ENCODE measurements at places on chromosomes 1 and 21. TPM values are rescaled to one million over a fixed set of nuclear protein-coding genes. Genes with fewer than 3 reads are reported as not detected.
A peak's percentile ranks its signal among the peaks of the same experiment; 100 is the strongest.

The SYNC gene
- 141 TPM for total RNA-seq

The LCE2B gene
- total RNA-seq = not detected

The FCER1A gene
- not detected for total RNA-seq

The CD1D gene
- total RNA-seq = not detected

The IBA57 gene
- 16.9 TPM for total RNA-seq

The CA14 gene
- total RNA-seq = not detected

The WNT9A gene
- 0.99 TPM for total RNA-seq

The RNF186 gene
- not detected for total RNA-seq

The CACHD1 gene
- total RNA-seq = 11.6 TPM

The TACSTD2 gene
- total RNA-seq = 0.36 TPM

The TSTD1 gene
- not detected for total RNA-seq

The RABGAP1L gene
- total RNA-seq = 154 TPM

The NUCKS1 gene
- total RNA-seq = 253 TPM

The POGZ gene
- total RNA-seq = 22.6 TPM

GRCh38 chr1:77089756-77090155 lies 129.5 kb downstream of the PIGK start:
- DNase-seq = no peak

DNA sequence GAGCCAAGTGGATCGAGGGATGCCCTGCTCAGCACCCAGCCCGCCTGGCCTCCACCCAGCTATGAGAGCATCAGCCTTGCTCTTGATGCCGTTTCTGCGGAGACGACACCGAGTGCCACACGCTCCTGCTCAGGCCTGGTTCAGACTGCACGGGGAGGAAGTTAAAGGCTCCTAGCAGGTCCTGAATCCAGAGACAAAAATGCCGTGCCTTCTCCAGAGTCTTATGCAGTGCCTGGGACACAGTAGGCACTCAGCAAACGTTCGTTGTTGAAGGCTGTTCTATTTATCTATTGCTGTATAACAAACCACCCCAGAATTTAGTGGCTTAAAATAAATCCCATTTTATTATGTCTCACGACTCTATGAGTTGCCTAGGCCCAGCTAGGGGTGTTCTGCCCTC lies 6.8 kb upstream of the BSND start:
- no peak for DNase-seq

- DNase-seq = no peak
Observed at GRCh38 chr1:34929497-34929852, at the start of gene DLGAP3. Gene DLGAP3 (minus strand): TSS chr1:34929650. CDS start chr1:34905383, 24,267 bp downstream.

DNA sequence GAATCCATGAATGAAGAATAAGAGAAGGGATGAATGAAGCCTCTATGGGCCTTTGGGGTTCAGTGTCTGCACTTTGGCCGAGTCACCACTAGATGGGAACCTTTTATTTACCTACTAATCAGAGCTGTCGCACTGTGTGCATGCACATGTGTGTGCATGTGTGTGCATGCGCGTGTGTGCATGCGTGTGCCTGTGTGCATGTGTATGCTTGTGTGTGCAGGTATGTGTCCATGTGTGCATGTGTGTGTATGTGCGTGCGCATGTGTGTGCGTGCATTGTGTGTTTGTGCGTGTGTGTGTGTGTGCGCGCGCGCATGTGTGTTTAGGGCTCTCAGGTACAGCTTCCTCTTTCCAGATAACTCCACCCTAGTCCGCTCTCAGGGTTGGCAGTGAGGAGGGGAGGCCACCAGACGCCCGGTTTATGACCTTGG lies 20.4 kb upstream of the UBXN10 start:
- DNase-seq = no peak

- no peak for DNase-seq
Observed at GRCh38 chr1:28118640-28119307, 30.4 kb upstream of the EYA3 start.

- peak; percentile 70 for DNase-seq
Observed at GRCh38 chr1:16013220-16013907, 4.5 kb downstream of the HSPB7 start.

DNA sequence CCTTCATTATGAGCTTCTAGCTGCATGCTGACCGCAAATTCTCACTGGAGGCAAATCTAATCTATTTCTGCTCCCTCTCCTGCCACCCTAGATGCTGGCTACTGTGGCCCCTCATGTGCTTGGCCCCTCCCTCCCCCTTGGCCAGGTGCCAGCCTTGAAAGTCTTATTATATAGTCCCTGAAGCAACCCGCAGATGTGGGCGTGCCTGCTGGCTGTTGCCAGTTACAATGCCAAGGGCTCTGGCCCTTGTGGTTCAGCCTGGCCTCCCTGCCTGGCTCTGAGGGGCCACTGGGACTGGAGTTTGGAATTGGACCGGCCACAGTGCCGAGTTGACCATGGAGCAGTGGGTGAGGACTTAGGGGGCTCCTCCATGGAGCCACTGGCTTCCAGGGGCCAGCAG lies 78.9 kb upstream of the ACTRT2 start:
- no peak for DNase-seq

DNA sequence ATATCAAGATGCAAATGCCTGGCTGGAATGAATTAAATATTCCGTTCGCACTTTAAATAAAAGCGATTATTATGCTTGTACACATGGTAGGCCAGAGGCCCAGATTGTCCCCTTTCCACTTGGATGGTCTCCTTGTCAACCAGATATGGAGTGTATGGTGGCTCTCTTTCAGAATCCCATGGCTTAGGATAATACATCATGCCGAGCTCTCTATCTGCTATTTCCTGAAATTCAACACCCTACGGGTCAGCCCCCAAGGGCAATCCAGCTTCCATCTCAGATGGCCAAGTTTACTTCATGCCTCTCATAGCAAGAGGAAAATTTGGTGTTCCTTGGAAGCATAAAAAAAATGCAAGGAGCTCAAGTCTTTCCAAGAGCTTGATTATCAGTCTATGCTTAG lies 25.4 kb upstream of the FMO1 start:
- peak; percentile 54 for DNase-seq

DNA sequence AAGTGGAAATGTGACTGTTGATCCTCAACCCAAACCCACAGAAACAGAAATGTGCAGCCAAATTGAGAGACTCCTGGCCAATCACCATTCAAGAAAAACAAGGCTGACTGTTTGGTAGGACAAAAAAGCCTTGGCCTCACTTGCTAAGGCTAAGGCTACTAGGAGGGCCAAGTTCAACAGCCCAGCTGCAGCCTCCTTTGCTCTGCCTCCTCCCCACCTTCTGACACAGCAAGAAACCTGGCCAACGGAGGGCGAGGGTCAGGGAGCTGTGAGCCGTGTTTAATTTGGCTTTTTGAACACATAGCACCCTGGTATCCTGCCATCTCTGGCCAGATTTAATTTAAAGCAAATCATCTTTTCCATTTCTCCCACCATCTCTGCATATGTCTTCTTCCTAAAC lies 165.8 kb upstream of the RAB4A start:
- no peak for DNase-seq

- peak; percentile 27 for DNase-seq
Observed at GRCh38 chr1:6273380-6273891, 12.5 kb upstream of the GPR153 start.

DNA sequence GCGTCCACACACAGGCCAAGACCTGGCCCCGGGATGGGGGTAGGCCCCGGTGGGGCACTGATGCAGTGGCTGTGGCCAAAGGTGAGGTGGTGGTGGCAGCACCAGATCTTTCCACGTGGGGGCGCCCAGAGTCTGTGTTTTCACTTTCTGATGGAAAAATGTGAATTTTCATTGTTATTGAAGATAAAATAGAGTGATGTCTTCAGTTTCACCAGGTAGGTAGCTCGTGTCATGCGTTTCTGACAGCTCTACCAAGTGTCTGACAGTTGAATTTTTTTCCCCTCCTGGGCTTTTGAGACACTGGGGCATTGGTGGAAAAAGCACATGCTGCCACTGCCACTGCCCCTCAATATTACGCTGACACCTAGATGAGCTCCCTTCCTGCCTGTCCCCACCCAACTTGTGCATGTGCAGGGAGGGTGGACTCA lies 40.0 kb upstream of the MAGOH start:
- DNase-seq = peak; percentile 38

GRCh38 chr1:20846461-20847374 lies 59.6 kb upstream of the HP1BP3 start:
- no peak for DNase-seq

DNA sequence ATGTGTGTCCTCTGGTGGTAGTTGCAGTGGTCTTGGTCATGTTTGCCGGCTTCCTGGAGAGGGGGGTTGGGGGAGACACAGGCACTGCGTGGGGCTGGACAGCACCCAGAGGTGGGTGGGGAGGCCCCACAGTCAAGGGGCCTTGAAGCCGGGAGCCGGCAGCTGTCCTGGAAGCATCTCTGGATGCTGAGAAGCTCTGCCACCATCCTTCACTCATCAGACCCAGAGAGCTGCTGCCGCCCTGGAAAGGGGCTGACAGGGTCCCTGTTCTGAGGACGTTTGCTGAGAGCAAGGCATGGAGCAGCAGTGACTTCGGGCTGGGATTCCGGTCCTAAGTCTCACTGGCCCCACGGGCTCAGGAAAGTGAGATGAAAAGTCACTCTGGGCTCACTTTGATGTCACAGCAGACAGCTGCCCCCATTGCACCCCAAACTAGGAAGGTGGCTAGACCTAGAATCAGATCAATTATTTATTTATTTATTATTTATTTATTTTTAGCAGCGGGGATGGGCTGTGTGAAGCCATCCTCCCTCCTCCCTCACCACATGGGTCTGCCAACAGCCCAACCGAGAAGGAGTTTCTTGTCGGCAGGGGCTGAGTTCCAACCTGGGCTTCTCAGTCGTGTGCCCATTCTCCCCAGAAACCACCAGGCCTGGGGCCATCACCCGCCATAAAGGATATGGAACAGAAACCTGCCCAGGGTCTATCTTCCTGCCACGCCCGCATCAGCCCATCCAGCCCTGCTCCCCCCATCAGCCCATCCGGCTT lies 547.4 kb downstream of the PTPRU start:
- DNase-seq = no peak

GRCh38 chr1:109816175-109816811 lies 52.6 kb upstream of the EPS8L3 start:
- DNase-seq = peak; percentile 75

- DNase-seq = no peak
Observed at GRCh38 chr1:30307182-30307581, 416.2 kb downstream of the MATN1 start.

DNA sequence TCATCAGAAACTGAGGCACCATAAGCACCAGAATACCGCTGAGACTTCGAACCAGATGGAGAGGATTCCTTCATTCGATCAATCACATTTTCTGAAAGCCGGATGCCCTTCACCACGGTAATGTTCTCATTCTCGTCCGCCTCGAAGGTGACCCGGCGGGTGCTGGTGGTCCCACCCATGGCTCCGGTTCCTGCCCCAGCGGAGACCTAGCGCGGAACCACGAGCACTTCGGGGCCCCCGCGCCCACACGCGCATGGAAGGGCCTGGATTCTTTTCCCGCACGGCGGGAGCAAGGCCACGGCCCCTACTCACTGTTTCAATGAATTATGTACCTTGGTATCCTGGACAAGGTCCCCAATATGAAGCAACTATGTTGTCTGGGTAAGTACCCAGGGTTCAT lies 33.1 kb upstream of the WDTC1 start:
- DNase-seq = no peak

DNA sequence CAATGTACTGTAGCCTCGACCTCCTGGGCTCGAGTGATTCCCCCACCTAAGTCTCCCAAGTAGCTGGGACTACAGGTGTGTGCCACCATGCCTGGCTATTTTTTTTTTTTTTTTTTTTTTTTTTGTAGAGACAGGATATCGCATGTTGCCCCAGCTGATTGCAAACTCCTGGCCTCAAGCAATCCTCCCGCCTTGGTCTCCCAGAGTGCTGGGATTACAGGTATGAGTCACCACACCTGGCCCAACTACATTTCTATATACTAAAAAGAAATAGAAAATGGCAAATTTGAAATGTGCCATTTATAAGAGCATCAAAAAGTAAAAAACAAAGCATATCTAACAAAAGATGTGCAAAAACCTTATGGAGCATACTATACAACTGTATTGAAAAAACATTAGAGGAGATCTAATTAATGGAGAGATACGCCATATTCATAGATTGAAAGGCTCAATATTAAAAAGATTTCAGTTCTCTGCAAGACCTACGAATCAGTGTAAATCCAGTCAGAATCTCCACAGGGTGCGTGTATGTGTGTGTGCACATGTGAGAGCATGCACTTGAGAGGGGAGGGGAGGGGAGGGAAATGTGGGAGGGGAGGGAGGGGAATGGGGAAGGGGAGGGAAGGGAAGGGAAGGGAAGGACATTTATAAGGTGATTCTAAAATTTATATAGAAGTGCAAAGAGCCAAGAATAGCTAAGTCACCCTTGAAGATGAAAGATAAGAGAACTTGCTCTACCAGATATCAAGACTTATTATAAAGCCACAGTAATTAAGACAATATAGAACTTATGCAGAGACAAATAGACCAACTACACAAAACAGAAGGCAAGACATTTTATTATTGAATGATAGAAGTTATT lies 15.5 kb upstream of the PADI4 start:
- DNase-seq = no peak

DNA sequence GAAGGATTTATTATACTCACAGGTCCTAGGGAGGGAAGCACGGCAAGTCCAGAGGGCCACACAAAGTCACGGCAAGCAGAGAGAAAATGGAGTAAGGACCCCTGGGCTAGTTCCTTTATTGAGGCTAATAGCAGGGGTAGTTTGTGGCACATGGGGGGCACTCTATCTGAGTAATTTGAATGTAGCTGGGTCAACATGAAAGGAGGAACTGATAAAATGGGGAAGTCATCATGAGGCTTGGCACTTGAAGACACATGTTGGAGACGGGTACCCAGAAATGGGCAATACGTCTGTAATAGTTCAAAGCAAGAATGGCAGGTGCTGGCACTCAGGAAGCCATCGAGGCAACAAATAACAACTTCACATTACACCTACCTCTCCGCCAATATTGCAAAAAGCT lies 1136.4 kb downstream of the MRPL39 start:
- no peak for DNase-seq

DNA sequence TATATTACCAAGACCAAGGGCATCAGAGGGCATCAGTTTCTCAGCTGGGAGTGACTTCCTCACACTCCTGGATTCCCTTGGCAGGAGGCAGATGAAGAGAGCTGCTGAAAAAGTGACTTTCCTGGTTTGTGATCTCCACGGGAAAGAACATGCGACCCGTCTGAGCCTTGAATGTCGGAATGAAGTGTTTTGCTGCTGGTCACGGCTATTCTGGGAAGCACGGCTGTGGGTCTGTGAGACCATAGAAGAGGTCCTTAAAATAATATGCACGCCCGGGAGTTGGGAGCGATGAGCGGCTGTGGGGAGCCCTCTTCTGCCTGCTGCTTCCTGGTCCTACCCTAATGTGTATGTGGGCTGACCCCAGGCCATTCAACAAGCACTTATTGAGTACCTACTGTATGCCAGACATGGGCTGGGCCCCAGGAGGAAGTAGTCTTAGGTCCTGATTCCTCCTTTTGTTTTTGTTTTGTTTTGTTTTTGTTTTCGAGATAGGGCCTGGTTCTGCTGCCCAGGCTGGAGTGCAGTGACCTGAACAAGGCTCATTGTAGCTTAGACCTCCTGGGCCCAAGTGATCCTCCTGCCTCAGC lies 13.2 kb upstream of the UMODL1 start:
- DNase-seq = no peak

DNA sequence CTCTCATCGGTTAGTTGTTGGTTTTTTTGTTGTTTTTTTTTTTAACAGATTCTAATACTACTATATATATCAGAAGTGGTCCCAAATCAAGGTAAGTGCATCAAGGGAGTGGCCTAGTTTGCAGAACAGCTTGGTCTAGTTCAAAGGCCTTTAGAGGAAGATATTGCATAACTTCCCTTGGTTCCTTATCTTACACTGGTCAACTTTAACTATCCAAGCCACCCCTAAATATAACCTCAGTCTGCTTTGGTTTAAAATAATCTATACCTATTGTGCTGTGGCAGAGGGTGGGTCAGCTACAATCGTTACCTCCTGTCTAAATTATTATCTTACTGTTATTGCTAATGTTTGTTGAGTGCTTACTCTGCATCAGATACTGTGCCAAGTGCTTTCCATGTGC lies 6.9 kb downstream of the S100A12 start:
- DNase-seq = no peak
